ENCODE measurements at places on chromosomes 13 and 19. TPM values are rescaled to one million over a fixed set of nuclear protein-coding genes. Genes with fewer than 3 reads are reported as not detected.

DNA sequence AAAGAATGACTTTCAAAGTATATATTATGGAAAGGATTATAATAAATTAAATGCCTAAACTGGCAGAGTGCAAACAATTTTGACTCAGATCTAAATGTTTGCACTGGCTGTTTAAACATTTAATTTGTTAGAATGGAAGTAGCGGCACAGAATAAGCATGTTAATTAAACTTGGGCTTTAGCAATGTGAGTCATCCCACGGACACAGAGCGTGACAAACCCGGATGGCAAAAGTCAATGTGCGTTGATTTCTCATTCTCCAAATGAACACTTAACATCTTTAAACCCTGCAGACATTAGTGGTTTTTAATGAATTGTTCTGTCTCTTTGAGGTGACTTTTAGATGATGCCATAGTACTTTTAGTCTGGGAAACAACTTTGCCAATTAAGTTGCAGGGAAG lies 38.4 kb downstream of the PCDH8 start:
- no peak for DNase-seq

DNA sequence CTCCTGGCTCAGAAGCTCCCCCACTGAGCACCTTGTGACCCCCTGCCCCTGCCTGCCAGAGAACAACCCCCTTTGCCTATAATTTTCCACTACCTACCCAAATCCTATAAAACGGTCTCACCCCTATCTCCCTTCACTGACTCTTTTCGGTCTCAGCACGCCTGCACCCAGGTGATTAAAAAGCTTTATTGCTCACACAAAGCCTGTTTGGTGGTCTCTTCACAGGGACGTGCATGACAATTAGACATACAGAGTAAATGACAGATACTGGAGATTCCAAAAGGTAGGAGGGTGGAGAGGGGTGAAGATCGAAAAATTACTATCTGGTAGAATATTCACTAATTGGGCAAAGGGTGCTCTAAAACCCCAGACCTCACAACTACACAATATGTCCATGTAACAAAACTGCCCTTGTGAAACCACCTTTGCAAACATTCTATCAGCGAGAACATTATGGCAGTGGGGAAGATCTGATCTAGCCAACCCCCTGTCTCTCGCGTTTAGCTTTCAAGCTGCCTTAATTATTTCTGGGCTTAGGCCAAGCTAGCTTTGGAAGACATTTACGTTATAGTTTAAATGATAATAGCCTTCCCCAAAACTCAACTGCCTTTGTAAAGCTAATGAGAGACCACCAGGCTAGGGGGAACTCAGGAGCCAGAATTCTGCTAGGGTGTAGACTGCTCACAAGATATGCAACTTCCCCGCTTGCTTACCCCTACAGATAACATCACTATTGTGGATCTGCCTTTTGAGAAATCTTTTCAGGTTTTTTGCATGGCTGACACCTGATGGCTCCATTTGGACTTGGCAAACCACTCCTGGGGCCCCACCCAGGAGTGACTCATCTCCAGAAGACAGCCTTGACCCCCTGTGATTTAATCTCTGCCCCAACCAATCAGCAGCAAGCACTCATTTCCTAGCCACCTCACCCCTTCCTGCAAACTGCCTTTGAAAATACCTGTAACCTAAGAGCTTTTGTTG lies 1534.0 kb upstream of the SPRY2 start:
- no peak for DNase-seq

- DNase-seq, result peak; percentile 58
Observed at GRCh38 chr19:42184401-42184861, 33.0 kb downstream of the DEDD2 start.

- no peak for DNase-seq
Observed at GRCh38 chr13:33202644-33203169, 82.8 kb downstream of the STARD13 start.

DNA sequence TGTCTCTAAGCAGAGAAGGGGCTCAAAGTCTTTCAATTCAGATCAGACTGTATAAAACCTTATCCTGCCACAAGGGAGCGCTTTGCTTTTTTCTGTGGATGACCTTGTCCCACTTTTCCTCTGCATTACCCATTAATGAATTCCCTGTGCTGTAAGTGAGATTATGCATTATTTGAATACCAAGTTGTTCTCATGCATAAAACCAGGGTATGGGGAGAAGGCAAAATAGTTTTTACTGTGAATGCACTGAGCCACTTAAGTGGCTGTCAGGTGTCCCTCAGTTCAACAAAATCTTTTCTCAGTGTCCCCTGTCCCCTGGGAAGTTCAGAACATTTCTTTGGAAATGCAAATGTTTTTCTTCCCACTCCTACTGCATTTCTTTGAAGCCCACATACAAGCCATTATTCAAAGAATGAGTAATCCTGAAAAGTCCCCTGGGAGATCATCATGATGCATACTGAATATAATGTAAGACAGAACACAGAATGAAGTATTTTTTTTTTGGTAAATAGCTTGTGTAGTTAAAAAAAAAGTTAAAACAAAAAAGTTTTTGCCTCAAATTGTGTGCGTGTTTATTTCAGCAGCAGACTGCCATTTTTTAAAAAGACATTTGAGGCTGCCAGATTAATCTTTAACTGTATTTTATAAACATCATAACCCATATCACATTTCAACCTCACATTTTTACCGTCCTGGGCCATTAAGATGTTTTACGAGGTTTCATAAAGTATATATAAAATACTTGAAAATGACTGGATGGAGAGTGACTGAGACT lies 506.7 kb upstream of the PCDH9 start:
- no peak for DNase-seq

DNA sequence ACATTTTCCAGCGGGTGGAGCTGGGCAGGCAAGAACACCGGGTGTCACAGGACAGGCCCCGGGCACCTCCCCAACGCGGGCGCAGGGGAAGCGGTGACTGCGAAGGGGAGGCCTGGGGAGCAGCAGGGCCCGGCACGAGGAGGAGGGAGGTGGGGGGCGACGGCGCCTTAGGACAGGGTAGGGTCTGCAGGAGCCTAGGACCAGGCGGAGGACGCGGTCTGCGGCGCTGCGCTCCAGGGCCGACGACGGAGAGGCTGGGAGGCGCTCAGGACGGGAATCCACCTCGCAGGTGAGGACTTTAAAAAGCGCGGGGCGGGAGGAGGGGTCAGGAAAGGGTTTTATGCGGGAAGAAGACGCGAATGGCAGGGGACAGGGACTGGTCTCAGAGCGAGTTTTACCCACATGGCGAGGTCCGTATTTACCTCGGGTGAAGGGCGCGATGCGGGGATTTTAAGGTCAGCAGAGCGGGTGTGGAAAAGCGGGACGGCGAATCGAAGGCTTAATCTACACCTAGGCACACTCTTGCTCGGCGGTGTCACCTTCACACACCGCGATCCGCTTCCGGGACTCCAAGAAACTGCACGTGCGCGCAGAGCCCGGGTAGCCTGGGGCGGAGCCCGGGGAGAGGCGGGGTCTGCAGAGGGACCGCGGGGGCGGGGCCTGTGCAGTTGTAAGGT lies 13.5 kb downstream of the ERVV-2 start:
- peak; percentile 58 for DNase-seq

DNA sequence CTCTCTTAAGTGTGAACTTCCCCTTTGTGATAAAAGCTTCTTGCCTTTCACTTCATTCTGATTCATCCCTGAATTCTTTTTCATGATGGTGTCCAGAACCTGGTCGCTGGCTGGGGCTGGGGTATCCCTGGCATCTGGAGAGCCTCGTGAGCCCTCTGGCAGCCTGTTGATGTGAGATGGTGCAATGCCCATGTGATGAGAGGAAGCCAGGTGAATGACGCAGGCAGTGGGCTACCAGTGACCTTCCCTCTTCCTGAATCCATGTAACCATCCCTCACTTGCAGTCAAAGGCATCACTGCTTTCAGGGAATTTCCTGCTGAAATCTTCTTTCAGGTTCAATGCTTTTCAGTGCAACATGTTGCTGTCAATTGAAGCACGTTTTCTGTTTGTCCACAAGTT lies 158.6 kb upstream of the SLC10A2 start:
- DNase-seq, result no peak

GRCh38 chr13:74560325-74560724 lies 426.1 kb upstream of the KLF12 start:
- DNase-seq, result no peak

- no peak for DNase-seq
Observed at GRCh38 chr19:1474011-1474764, 4.8 kb downstream of the C19orf25 start.

DNA sequence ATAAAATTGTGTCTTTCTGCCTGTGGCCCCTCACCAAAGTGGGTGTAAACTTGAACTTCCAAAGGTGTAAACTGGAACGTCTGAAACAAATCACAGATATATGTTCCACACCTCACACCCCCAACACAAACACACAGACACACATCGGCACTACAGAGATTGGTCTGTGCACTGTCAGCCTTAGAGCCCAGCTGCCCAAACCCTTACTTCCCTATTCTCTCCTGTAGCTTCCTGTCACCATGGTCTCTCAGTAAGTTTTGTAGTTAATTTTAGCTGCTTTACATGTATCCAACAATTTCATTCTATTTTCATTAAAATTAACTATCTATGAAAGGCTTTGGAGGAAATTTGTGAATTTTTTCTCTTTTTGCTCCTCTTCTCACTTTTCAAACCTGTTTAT lies 5.4 kb downstream of the TM9SF2 start:
- DNase-seq, result no peak

BRME1 gene
- total RNA-seq, result 7.0 TPM

MEDAG gene
- total RNA-seq, result 7.5 TPM

FSD1 gene
- 16.4 TPM for total RNA-seq
